ENCODE measurements at places on chromosomes 4 and X.

DNA sequence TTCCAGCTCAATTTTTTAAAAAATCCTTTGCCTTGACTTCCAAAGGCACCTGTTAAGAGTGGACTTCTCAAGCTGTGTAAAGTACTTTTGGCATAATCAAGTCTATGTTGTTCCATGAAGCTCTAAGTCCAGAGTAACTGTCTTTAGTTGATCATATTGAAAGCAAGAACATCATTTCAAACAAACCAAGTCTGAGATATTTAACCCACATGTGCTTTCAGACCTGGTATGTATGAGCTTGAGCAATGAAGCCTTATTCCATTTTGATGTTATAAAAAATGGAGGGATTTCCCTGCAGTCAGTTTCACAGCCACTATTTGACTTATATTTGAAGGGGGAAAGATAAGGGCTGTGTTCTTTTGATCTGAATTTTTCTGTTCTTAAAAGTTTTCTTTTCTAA is 23.7 kb upstream of the EOLA2 start:
- DNase-seq = no peak

DNA sequence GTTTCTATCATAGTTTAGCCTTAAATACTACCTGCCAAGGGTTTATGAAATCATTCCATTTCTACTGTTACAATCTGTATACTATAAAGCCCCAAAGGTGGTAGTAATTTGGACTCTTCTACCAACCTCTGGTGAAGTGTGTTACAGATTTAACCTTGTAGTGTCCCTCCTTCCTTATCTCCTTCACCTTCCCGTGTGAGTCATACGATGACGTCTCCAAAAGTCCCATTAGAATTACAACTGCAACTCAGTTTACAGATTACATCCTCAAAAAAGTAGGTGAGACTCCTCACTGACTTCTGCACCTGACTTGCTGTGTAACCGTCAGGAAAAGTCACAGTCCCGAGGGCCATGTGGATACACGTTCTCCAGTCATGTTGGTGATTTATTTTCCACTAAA is 219.0 kb downstream of the DCTD start:
- DNase-seq = no peak

DNA sequence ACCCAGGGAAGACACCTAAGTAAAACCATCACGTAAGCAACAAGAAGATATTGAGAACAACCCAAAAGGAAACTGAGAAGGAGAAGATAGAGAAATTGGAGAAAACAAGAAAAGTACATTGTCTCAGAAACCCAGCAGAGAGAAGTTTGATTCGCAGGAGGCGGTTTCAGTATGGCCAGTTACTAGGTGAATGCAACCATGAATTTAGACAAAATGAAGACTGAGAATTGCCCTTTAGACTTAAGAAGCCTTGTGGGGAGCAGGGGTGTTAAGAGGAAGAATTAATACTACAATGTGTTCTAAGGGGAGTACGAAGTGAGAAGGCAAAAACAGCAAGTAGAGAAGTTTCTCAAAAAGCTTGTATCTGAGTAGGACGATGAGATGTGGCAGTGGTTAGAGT is 229.3 kb upstream of the NEIL3 start:
- no peak for DNase-seq

- DNase-seq = no peak
Measured at GRCh38 chr4:47824840-47825239, 13.0 kb downstream of the CORIN start.

GRCh38 chrX:18390941-18391538 is 34.4 kb upstream of the CDKL5 start:
- peak; percentile 35 for DNase-seq

DNA sequence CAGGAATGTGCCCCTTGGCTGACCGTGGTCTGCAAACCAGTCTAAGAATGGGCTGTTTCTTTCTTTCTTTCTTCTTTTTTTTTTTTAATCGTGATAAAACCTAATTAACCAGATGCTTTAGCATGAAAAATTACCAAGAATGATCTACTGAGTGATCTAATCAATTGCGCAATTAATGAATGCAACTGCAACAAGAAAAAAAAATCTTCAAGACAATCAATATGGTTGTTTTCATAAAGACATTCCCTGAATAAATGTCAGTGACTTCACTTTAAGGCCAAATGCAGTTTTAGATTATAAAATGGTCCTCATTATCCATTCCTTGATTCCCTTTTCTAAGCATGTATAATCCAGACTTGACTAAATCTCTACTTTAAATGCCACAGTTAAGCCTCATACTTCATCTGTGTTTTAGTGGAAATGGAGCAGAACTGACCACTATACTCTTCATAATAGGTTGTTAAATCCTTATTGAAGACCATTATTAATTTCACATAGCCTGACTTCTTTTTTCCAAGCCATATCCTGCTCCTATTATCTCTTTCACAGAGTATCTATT is 51.6 kb upstream of the SETD7 start:
- no peak for DNase-seq

- DNase-seq = no peak
Measured at GRCh38 chrX:140510306-140510676, 5.4 kb upstream of the SOX3 start.

DNA sequence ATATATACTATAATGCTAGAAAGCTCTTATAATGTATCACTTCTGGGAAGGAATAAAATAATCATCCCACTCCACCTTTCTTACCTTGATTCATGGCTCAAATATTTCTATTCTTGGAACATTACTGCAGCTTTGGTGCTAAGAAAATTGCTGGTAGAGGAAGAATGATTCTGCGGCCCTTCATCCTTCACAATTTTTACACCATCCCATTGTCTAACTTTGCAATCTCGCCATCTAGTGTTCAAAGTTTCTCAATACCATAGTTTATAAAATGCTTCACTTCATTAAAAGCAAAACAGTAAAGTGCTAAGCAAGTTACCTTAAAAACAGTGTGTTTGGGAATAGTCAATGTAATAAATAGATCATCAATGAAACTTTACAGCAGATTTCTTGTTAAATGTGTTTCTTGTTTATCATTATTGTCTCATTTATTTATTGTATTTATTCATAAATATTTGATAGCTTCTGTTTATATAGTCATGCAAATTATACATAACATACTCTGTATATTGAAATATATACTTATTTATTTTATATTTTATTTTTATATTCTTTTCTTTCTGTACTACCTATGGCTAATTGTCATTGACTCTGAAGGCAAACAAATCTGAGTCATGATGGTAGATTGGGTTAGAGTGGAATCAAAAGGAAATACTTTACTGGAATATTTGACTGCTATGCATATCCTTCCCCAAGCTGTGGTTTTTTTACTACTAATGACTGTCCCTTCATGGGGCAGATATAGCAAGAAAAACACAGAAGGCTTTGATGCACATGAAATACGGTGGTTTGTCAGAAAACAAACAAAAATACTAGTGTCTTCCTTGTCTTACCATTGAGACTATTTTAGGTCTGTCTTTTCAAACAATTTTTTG is 390.7 kb downstream of the MAPK10 start:
- DNase-seq = peak; percentile 57

- DNase-seq = no peak
Measured at GRCh38 chrX:144637731-144638130, 609.6 kb upstream of the SPANXN1 start.

DNA sequence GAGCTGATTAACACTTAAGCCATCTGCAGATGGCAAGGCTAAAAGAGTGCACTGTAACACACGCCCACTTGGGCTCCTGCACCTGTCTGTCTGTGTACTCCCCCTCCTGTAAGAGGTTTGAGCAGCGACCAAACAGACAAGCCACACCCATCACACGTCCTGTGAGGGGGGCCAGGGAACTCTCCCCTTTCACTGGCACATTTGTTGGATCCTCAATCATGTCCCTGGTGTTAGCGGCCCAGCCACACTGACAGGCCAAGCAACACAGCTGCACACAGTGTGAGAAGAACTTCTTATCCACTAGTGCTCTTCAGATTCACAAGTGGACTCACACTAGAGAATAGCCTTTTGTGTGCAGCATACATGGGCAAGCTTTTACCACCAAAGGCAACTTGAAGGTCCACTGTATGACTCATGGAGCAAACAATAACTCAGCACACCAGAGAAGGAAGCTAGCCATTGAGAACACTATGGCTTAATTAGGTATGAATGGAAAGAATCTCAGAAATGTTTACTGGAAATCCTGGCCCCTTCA is 29.1 kb upstream of the UTP14A start:
- peak; percentile 58 for DNase-seq

DNA sequence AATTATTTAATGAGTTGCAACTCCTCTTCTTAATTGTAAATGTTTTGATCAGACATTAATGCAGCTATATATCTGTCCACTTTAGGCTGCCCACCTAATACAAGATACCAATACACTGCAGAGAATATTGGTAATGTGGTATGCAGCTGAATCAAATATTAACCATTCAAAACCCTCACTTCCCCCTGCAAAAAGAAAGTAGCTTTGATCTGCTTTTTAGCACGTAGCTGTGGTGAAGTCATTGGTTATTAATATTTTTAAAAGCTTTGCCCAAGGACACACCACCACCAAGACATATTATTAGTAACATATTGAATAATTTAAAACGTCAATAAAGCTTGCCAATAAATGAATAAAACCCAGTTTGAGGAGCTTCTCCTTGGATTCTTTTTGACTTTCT is 28.6 kb upstream of the CYP2U1 start:
- DNase-seq = no peak

GRCh38 chr4:155769090-155769489 is 10.3 kb downstream of the GUCY1B1 start:
- no peak for DNase-seq

GRCh38 chr4:139903845-139904244 is 238.2 kb downstream of the MGST2 start:
- DNase-seq = peak; percentile 37

DNA sequence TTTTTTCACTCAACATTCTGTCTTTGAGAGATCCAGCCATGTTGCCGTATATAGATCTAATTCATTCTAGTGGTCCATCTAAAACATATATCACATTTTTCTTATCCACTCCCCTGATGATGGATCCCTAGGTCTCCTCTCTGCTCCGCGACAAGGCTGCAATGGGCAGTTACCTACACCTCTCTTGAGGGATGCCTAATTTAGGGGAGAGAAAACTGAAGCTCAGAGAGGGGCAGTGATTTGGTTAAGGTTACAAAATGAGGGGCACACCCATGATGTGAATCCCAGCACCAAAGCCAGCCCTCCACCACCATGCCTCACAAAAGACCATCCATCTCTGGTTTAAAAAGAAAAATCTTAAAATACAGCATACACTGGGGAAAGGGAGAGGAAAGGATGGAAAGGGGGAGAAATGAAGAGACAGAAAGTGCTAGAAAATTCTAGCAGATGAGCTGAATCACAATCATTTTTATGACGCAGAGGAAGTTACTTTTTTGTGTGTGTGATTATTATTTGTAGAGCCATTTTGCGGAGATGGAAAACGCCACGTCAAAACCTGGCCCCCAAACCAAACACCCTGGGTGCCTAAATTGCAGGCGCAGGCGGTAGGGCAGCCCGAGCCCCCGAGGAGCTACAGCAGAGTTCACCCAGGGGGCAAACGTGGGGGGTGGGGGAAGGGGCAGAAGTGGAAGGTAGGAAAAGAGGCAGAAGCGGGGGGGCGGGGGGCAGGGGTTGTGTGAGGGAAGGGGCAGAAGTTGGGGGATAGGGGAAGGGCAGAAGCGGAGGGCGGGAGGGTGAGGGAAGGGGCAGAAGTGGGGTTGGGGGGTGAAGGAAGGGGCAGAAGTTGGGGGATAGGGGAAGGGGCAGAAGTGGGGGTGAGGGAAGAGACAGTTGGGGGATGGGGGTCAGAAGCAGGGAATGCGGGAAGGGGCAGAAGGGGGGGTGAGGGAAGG is 1.3 kb upstream of the TSPYL2 start:
- DNase-seq = no peak

GRCh38 chrX:38560776-38561125 is 591 bp upstream of the TSPAN7 start:
- no peak for DNase-seq

- peak; percentile 15 for DNase-seq
Measured at GRCh38 chrX:134294548-134294947, 57.6 kb downstream of the CCDC160 start.

GRCh38 chr4:135553213-135553612 is 1351.6 kb upstream of the PABPC4L start:
- no peak for DNase-seq

DNA sequence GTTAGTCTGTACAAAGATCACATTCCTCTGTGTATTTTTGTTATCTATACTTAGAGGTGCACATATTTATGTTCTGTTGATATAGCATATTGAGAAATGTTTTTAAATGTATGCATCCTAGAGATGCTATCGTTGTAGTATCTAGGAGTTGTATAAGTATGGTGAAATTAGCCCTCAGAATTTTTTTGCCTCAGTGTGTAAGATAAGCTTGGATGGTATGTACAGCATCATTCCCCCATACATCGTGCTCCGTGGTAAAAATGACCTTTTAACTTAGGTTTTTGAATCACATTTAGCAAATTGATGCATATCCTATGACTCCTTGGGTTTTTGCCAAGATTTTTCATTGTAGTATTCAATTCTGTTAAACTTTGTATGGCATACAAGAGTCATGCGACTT is 113.5 kb downstream of the RPA4 start:
- no peak for DNase-seq

DNA sequence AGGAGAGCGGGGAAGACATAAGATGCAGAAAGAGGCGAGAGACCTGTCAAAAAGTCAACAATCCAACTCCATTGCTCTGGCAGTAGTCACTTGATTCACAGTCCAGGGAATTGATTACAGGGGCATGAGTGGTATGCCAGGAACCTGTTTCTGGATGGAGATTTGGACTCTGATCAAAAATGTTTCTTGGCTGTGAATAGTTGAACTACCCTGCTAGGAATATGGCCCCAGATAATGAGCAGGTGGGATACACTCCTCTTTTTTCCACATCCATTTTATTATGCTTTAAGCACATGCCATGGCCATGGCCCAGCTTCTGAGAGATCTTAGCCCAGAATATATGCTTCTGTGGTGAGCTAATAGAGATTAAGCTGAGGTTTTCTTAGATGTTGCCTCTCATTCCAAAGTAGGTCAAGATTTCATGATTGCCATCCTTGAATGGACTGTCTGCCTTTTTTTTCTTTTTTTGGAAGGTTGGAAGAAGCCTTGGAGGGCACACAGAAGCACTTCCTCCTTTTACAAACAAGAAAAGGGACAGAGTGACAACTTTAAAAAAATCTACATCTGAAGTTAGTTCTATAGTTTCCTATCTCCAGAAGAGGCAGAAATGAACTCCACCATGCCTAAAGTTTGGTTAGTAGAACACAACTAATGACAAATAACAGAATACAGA is 121.9 kb downstream of the KIT start:
- DNase-seq = no peak

DNA sequence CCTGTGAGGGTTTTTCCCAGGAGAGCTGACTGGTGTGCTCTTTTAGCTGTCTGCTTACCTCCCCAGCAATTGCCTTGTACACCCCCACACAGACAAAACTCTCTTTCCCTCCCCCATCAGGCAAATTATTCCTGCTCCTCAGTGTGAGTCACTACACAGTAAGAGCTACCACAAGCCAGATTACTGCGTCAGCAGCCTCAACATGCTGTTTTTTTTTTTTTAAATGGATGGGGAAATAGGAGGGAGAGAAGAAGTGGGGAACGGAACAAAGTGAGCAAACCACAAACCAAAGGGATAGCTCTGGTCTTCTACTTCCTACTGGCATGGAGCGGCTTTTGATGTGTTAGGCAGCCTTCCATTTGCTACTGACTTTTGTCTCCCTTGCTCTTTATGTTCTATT is 107.5 kb upstream of the ACSL4 start:
- DNase-seq = peak; percentile 90
